CD4-positive, CD25-positive, alpha-beta regulatory T cell (primary cell): ENCODE measurements at places on chromosomes 3 and 15. TPM values are rescaled to one million over a fixed set of nuclear protein-coding genes. Genes with fewer than 3 reads are reported as not detected.

TMCO5A gene
- polyA plus RNA-seq: not detected

CX3CR1 gene
- polyA plus RNA-seq: 1.6 TPM

- no peak for DNase-seq
Observed at GRCh38 chr15:28888900-28889299, 3.1 kb downstream of the APBA2 start.

CPEB1 gene
- polyA plus RNA-seq: not detected

GRCh38 chr3:160374472-160374871 lies 24.6 kb downstream of the IFT80 start:
- no peak for DNase-seq

DNA sequence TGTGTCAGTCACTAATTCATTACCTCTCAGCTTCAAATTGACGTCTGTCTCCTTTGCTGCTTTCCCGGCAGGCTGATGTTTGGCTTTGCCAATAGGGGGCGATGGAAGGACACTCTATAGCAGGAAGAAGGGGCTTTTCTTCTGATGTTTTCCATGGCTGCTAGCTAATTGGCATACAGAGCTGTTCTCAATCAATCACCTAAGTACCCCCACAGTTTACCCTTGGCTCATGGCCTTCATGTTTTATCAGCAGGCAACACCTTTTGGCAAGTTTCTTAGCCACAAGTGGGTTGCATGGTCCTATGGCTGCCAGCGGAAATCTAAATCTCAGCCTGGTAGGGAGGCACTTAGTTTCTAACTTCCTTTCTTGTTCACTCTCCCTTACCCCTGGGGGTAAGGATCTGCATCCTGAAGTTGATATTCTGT lies 45.0 kb downstream of the ESYT3 start:
- no peak for DNase-seq

DNA sequence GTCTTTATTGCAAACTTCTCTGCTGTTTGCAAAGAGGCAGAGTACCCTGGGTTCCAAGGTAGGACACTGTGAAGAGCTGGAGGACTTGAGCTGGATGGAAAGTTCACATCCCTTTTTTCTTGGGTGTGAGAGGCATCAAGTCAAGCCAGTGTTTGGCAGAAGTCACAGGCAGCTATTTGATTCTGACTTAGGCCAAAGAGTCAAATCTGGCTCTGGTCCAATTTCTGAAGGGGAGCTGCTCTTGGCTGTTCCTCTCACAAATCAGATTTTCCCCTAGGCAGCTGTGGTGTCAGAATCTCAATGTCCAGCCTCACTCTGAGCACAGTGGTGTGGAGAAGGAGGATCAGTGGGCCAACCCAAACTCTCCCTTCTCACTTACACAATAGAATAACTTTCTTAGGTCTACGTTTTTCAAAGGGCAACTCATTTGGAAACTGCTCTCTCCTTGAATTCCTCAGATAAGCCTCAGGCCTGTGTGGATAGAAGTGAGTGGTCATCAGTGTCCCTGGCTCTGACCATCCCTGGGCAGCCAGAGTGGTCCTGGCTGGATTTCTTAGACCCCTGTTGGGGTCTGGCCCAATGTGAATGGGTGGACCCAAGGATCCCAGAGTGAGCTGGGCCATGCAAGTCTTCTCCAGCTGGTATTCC lies 18.2 kb upstream of the AMOTL2 start:
- DNase-seq: no peak

DNA sequence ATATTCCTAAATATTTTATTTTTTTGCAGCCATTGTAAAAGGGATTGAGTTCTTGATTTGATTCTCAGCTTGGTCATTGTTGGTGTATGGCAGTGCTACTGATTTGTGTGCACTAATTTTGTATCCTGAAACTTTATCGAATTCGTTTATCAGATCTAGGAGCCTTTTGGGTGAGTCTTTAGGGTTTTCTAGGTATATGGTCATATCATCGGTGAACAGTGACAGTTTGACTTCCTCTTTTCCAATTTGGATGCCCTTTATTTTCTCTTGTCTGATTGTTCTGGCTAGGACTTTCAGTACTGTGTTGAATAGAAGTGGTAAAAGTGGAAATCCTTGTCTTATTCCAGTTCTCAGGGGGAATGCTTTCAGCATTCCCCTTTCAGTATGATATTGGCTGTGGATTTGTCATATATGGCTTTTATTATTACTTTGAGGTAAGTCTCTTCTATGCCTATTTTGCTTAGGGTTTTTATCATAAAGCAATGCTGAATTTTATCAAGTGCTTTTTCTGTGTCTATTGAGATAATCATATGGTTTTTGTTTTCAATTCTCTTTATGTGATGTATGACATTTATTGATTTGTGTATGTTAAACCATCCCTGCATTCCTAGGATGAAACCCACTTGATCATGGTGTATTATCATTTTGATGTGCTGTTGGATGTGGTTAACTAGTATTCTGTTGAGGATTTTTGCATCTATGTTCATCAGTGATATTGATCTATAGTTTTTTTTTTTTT lies 11.4 kb upstream of the SLC9A9 start:
- no peak for DNase-seq

ZNF502 gene
- 2.2 TPM for polyA plus RNA-seq

- DNase-seq: no peak
Observed at GRCh38 chr3:149401212-149401925, 23.9 kb upstream of the TM4SF1 start.

DNA sequence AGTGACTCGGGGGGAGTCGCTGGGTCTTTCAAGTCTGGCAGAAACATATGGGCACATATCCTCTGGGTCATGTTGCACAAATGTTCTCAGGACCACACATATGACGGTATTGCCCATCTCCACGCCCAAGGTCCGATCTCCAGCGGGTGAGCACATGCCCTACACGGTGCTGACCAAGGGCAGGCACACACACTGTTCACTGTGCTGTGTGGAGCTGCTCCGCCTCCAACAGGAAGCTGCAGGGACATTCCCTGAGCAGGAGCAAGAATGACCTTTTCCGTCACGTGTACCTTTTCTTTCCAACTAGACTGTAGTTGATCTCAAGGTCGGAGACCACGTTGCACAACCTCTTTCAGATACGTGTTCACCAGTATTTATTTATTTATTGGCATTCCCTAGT lies 41.7 kb upstream of the B3GNT5 start:
- no peak for DNase-seq

GRCh38 chr3:127192576-127193232 lies at the start of gene PRR23E:
Gene PRR23E (plus strand): TSS chr3:127193131. CDS start chr3:127196686, 3,555 bp downstream.
- no peak for DNase-seq

DNA sequence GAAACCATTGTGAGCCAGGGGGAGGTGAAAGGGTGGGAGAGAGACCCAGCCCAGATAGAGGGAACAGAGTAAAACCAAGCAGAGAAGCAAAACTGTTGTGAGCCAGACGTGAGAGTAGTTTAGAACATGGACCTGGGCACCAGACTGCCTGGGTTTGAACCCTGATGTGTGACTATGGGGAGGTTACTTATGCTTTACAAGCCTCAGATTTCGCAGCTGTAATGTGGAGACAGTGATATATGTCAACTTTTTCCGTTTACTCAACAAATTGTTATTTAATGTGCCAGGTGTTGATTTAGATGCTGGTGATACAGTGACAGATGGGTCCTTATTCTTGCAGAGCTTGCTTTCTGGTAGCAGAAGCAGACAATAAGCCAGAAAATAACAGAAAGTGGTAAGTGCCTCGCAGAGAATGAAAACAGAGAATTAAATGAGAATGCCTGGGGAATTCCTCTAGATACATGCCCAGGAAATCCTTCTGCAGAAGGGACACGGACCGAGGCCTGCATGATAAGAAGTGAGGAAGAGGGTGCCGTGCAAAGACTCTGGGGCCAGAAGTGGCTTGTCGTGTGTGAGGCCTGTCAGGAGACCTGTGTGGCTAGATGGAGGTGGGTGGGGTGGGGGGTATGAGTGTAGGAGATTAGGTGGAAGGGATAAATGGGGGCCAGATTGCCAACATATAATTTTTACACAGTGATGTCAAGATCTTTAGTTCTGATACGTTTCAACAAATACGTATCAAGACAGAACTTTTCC lies 15.0 kb downstream of the KAT2B start:
- no peak for DNase-seq

IL17RD gene
- not detected for polyA plus RNA-seq

DNA sequence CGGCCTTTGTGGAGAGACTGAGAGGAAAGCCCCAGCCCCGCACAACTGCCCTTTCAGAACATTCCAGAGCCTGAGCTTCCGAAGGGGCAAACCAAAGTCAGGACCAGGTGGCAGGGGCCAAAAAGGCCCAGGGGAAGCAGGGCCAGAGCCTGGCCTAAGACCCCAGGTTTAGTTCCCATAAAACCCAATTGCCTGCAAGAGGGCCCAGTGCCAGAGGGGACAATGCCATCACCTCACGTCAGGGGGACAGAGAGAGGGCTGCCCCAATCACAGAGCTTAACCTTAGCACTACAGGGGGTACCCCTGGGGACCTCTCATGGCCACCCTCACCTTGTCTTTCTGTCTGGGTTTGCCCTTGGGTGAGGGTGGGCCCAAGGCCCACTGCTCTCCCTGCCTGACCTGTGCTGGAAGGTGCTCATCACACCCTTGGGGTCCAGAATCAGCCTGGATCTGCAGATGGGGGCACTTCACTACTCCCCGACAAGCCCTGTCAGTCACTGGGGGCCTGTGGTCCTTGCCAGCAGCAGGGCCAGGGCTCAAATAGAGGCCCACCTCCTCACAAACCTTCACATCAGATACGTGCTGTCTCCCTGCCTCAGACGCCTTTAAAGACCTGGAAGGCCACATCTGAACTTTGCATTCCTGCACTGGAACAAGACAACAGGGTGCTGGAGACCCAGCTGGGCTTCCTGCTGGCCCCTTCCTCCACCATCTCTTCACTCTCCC lies 3.8 kb downstream of the CALML4 start:
- no peak for DNase-seq

DNA sequence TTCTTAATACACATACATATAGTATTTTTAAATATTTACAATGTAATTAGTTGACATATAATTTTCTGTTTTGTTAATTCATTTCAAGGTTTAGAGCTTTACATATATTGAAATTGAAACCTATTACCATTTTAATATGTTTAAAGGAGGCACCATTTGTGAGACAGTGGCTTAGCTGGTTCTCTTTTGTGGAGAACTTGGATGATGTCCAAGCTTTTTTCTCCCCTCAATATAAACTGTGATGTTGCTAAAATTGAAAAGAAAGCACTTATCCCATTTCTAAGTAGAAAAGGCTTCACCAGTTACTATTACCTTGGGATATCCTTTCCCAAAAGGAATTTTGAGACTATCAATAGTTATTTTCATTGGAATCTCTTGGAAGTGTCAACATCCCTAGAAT lies 707.2 kb downstream of the NTRK3 start:
- no peak for DNase-seq

GRCh38 chr3:190130037-190130436 lies 9.3 kb upstream of the P3H2 start:
- no peak for DNase-seq

NANOGP8 gene
- not detected for polyA plus RNA-seq

- peak; percentile 82 for DNase-seq
Observed at GRCh38 chr3:122679085-122679881, 1.4 kb upstream of the PARP14 start.

DNA sequence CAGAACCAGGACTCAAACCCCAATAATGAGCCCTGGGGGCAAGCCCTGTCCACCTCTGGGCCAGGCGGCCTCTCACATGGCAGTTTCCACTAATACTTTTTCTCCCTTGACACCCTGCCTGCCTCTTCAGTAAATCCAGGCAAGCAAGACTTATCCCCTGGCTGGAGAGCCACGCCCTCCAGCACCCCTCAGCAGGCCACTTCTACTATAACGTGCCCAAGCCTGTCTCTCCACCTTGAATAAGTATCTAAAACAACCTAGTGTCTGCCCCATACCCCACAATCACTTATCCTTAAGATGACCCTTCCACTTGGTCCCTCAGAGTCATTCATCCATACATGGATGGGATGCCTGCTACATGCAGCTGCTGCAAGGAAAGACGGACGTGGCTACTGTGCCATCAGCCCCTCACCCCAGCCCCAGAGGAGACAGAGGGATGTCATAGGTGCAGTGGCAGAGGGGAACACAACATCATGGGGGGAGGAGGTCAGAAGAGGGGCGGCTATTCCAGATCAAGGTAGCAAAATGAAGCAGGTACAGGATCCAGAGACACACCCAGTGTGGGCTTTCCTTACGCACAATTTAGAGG lies 63.4 kb downstream of the LRIG1 start:
- DNase-seq: no peak

DNA sequence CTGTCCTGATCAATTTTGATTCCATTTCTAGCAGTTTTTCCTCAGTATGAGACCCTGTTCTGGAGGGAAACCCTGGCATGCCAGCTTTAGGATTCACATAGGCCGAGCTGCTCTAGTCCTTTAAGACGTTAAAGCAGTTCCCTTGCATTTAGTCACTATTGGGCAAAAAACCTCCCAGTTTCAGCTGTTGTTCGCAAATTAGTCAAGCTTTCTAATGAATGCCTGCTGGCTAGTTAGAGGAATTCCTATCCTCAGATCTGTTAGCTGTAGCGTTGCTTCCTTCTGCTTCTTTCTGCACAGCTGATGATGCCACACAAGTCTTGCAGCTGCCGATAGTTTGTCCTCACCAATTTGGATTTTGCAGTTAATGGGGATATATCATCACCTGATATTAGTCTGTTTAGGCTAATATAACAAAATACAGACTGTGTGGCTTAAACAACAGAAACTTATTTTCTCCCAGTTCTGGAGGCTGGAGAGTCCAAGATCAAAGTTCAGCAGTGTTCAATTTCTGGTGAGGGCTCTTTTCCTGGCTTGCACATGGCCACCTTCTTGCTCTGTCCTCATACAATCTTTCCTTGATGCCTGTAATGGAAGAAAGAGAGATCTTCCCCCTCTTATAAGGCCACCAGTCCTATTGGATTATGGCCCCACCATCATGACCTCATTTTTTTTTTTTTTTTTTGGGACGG lies 7.5 kb upstream of the UBL7 start:
- no peak for DNase-seq

- no peak for DNase-seq
Observed at GRCh38 chr3:95539950-95540483, 1274.4 kb upstream of the EPHA6 start.

- no peak for DNase-seq
Observed at GRCh38 chr15:57377478-57377847, 1.2 kb downstream of the CGNL1 start.

DNA sequence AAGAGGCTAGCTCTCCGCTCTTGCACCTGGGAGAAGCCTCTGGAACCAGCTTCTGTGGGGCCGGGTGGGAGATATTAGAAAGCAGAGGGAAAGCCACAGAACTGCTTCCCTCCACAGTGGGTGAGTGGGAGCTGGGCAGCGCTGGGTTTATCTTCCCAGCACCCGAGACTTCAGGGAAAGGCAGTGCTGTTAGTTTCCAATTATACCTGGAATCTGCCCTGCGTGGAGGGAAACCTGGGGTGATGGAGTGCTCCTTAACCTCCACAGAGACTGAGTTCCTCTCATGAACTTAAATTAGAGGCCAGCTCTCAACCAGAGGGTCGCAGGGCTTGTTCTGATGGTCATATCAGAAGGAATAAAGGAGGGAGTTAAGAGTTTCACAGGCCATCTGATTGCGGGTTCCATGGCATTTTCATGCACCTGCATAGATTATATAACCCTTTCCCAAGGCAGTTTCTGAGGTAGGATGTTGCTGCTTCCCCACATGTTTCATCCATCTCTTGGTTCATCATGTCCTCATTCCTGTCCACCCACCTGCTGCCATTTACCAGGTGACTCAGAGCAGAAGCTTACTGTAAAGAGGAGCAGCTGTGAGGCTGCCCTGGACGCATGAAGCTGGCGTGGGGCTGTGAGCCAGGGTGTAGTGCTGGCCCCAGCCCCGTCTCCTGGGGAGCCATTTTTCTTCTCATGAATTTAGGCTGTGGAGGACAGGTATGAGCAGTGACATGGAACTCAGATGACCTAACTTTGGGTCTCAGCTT lies 42.5 kb downstream of the CA12 start:
- DNase-seq: no peak

PRICKLE2 gene
- not detected for polyA plus RNA-seq
